ENCODE measurements at places on chromosomes 16 and 17.

GRCh38 chr17:32916134-32916533 lies 11.8 kb upstream of the TMEM98 start:
- DNase-seq: no peak

DNA sequence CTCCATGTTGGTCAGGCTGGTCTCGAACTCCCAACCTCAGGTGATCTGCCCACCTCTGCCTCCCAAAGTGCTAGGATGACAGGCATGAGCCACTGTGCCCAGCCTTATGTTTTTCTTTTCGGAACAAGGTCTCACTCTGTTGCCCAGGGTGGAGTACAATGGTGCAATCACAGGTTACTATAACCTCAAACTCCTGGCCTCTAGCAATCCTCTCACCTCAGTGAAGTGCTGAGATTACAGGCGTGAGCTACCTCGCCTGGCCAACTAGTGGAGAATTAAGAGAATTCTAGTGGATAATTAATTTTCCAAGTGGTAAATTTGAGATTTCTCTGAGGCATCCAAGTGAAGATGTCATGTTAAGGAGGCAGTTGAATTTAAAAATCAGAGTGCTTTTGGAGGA lies 2.9 kb upstream of the FBXO47 start:
- DNase-seq: no peak

DNA sequence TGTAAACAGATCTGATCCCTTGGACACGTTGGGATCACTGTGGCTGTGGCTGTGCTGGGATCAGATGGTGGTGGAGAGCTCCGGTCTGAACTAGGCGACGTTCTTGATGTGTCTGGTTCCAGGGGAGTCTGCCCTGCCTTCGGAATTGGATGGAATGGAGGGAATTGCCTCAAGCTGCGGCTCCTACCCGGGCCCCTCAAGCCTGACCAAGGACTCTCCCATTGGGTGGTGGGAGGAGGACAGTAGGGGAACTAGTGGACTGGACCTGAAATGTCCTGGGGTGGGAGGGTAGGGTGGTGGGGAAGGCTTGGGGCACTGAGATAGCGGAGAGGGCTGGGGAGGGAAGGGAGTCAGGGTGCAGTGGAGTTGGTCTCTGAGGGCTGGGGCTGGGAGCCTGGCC lies 3.2 kb upstream of the UBALD1 start:
- DNase-seq: no peak

GRCh38 chr17:57338257-57338914 lies 82.1 kb downstream of the MSI2 start:
- no peak for DNase-seq

GRCh38 chr17:61335105-61335844 lies 64.4 kb upstream of the TBX2 start:
- DNase-seq: no peak

DNA sequence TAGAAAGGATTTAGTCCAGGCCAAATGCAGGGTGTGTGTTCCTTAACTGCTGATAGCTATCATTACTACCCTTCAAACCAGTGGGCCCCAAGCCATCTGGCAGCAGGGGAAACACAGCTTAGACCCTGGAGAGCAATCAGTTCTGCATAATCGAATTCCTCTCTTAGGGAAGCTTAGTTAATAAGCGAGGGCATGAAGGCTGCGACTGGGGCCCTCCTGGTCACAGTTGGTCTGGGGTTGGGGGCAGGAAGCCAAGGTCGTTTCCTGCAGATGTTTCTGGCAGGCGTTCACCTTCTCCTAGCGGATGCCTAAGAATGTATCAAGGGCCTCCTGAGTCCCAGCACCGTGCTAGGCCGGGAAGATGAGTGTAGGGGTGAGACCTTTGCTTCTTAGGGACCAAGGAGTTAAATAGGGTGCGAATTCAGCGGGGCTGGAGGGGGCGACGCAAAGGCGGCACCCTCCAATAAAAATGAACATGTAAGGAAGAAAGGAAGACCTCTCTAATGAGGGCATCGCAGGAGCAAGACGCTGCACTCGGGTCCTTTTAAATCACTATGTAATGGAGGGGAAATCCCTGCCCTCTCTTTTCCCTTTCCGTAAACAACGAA lies 16.5 kb upstream of the EEF2K start:
- no peak for DNase-seq

- DNase-seq: no peak
These were observed 857.4 kb upstream of the GOT2 start for GRCh38 chr16:59591480-59591879.

DNA sequence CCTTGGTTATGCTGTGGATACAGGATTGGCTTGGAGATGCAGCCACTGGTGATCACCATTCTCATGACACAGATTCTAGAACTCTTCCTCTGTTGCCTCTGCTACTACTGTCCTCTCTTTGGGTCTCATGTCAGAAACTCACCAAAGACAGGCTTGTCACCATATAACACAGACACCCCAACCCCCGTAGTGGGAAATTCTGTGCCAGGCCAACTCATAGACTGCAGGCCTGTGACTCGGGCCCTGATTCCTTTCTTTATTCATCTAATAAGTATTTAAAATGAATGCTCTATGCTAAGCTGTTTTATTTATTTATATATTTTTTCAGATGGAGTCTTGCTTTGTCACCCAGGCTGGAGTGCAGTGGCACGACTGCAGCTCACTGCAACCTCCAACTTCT lies 9.5 kb downstream of the CYB5D2 start:
- no peak for DNase-seq

DNA sequence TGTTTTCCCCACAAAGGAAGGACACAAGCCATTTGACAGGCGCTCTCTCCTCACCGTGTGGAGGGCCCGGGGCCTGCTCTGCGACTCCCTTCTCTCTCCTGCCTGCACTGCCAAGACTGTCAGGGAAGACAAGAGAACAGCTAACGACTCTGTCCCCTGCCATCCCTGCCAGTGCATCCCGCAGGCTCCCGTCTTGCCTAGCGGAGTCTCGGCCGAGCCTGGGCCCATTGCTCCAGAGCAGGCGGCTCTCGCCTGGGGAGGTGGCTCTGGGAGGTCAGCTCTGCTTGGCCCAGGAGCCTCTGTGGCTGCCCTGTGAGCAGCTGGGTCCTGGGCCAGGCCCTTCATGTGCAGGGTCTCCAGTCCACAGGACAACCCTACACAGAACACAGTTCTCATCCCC lies 53.0 kb downstream of the WNT3 start:
- no peak for DNase-seq

GRCh38 chr17:51914577-51914976 lies 243.9 kb downstream of the CA10 start:
- DNase-seq: no peak

DNA sequence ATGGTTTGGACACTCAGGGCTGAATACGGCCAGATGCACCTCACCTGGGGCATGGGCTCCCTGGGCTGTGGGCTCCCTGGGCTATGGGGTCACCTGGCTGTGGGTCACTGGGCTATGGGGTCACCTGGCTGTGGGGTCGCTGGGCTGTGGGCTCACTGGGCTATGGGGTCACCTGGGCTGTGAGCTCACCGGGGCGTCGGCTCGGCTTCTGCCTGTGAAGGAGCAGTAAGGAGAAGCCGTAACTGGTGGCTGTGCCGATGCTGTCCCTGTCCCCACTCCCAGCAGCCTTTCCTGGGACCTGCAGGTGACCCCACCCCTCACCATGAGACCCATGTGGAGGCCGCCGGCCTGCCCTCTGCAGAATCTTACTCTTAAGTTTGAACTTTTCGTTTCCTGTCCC lies 1.9 kb upstream of the PERCC1 start:
- DNase-seq: no peak

DNA sequence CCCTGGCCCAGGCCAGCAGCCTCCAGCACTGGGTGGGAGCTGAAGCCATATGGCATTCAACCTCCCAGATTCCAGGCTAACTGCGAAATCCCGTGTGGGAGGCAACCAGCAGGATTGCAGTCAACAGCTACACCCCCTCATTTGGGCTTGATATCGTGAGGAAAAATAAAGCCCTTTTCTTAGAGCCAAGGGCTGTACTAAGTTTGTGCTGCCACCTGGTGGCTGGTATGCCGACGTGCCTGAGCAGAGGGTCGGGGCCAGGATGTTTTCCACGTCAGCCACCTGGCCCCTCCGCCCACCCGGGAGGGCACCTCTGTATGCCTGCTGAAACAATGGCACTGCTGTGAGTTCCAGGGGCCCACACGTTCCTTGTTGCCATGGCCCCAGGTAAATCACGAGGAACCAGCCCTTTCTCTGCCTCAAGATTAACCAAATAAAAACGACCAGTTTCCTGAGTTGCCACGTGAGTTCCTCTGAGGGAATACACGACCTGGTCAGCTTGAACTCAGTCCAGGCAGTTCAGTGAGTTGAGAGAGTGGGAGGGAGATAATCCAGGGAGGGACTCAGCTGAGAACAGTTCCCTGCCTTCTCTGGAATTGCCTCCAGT lies 9.0 kb downstream of the TMEM98 start:
- DNase-seq: peak; percentile 68

GRCh38 chr16:20181416-20181815 lies 107.7 kb upstream of the GPR139 start:
- DNase-seq: no peak

DNA sequence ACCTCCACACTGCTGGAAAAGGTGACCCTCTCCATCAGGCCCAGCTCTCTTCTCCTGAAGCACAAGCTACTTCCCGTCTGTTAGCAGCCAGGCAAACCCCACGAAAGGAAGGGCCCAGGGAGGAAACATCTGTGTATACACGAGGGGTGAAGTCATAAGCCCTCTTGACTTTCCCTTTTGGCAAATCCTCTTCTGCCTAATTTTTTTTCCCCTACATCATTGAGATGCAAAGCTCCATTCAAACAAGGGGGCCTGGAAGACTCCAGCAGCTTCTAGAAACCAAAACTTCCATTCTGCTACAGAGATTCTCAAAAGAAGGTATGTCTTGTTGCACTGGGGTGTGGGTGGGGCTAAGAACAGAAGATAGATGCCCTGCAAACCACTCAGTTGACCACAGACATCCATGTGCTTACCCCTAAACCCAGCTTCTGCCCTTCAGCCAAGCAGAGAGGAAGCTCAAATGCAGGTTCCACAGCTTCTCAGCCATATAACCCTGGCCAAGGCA lies 145.6 kb upstream of the RCVRN start:
- no peak for DNase-seq
